ENCODE measurements at places on chromosomes 4 and X.

- no peak for DNase-seq
These were observed 324.9 kb upstream of the PPARGC1A start for GRCh38 chr4:24214796-24215195.

- no peak for DNase-seq
These were observed 87.5 kb downstream of the PALLD start for GRCh38 chr4:168584321-168584771.

- no peak for DNase-seq
These were observed 187.8 kb upstream of the NHS start for GRCh38 chrX:17187136-17187756.

- no peak for DNase-seq
These were observed 220.7 kb upstream of the EMCN start for GRCh38 chr4:100738196-100739165.

- DNase-seq = no peak
These were observed 123.2 kb upstream of the TRIM2 start for GRCh38 chr4:153081006-153081580.

DNA sequence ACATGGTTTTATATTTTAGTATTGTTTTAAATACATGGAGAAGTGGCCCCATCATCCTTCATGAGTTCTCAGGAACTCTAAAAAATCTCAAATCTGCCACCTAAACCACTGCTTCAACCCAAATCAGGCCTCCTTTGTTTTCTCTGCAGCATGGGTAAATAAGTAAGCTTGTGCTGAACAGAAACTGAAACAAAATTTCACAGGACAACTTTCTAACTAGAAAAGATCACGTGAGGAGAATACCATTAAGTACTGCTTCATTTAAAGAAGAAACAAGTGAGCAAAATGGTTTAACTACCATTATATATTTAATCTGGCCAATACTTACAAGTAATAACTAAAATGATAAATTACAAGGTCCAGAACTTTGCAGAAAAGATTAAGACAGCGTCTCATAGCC, 2.5 kb downstream of the ARAP2 start:
- DNase-seq = no peak

- no peak for DNase-seq
These were observed 401.8 kb downstream of the RAPGEF2 start for GRCh38 chr4:159504684-159505083.

- DNase-seq = no peak
These were observed 34.5 kb upstream of the TRIM2 start for GRCh38 chr4:153169776-153170175.

DNA sequence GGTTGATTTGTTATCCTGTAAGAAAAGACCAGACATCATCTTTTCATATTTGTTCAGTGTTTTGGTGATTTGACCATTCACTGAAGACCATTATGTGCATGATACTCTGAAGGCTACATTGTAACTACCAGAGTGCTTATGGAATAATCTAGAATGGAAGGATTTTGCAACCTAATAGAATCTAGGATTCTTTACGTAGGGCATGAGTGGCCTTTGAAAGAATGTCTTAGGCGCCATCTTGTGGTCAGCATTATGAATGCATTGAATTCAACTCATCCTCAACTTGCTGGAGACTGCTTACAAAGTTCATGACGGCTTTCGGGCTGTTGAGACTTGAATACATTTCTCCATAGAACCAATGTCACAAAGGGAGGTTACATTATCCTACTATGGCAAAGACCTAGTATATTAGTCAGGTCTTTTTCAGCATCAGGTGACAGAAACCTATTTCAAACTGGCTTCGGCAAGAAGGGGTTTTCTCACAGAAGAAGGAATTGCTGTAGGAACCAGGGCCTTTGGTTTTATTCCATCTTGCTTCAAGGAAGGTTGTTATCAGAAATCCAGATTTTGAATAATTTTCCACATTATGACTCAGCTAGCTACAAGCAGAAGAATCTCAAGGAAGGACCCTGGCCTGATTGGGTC, 104.1 kb downstream of the GPAT3 start:
- DNase-seq = peak; percentile 11

- DNase-seq = no peak
These were observed 68.3 kb downstream of the FMR1NB start for GRCh38 chrX:148049441-148049840.

DNA sequence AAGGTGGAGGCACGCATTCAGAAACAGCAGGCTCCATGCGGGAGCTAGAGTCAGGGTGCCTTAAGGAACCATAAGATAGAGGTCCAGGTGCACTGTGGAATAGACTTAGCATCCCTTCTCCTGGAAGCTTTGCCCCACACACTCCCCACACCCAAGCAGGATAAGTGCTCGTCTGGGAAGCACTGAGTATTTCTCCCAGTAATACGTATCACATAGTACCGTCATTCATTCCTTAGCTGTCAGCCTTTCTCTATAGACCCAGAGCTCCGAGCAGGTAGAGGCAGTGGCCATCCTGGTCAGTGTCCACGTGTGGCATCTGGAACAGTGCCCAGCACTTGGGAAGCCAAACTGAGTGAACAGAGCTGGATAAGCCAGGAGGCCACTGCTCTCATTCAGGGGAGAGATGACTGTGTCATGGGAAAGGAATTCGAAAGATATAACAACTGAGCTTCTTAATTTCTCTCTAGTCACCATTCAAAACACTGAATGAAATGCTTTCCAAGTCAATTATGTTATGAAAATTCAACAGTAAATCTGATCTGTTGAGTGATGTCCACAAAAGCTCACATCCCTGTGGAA, 9.9 kb downstream of the APBB2 start:
- DNase-seq = no peak

DNA sequence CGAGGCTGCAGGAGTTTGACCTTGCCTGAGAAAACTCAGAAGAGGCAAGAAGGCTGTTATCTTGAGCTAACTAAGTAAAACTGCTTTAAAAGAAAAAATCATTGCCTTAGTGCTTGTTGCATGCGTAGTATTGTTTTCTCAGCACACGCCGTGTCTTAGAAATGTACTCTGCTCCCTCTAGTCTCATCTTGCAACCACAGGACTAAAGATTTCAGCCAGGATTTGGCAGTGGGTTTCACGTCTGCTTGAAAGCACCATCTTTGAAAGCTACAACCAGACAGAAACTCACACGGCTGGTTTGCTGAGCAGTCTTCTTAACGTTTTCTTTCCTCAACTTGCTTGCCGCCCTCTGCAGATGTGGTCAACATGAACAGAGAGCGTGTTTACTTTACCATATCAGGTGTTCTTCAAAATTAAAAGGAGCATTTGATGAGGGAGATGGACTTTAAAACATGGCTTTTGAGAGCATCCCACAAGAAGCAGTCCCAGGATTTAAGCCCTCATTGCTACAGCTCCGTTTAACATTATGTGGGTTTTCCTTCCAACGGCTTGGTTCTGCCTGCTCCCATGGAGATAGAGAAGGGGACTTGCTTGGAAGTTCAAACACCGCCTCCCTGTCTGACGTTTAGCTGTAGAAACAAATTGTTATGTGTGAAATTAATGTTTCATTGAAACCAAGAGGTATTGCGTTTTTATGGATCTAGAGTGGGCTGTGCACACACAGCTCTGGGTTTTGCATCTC, 3.4 kb downstream of the SORCS2 start:
- DNase-seq = no peak

DNA sequence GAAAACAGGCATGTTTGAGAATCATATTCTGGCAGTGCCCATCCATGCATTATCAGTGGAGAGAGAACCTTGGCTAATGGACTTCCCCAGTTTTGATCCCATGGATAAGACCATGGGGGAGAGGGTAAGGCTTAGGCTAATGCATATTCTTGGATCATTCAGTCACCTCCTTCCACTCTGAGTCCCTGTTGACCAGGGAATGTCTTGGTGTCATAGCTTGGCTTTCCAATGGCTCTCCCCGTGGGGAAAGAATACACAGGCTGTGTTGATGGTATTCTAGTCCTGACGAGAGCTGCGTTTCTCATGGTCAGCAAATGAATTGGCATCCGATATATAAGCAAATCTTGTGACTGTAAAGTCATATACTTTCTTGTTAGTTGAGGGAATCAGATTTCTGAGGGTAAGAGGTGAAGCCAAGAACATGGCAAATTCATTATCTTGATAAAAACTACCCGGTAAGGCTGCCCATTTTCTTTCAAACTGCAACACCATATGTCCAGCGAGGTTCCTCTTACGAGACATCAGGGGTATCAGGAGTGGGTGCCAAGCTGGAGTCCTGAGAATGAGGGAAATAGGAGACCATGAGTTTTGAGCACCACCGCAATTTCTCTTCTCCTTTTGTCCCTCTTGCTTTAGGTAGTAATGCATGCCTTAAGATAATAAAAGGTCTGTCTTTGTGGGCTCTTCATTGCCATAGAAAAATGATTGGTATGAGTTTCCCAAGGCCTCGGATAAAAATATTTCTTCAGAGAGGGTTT, 18.0 kb downstream of the RHOH start:
- DNase-seq = no peak

DNA sequence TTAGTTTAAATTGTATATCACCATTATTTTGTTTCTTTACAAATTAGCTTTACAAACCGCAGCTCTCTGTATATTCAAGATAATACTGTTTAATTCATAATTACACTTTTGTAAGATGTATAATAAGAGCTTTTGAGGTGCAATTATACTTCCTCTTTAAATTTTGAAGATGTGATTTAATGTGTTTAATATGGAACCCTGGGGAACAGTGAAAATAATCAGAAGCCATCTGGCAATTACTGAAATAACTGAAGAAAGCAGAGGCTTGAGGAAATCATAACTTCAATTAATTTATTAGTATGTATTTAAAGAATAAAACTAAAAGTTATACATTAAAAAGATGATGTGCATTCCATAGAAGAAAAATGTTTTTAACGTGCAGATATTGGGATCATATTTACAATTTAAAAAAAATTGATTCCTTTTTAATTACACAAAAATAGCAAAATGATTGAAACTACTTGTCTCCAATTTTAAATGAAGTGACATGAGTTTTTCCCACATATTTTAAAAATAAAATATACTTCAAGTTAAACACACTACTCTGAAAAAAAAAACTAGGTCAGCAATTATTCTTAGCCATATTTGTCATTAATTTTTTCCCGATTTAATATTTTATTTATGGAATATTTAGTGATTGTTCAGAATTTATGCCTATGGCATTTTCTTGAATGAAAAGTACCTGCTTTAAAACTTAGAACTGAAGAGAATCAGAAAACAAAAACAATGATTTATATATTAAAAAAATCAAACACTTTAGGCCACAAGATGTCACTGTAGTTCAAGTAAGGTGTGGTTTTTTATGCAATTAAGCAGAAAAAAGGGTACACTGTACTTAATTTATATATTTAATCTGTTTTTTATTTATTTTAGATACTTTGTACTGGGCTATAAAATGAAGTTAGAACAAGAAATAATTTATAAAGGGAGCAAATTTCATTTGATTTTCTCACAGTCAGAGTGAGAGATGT, 942.7 kb upstream of the NDST4 start:
- no peak for DNase-seq

DNA sequence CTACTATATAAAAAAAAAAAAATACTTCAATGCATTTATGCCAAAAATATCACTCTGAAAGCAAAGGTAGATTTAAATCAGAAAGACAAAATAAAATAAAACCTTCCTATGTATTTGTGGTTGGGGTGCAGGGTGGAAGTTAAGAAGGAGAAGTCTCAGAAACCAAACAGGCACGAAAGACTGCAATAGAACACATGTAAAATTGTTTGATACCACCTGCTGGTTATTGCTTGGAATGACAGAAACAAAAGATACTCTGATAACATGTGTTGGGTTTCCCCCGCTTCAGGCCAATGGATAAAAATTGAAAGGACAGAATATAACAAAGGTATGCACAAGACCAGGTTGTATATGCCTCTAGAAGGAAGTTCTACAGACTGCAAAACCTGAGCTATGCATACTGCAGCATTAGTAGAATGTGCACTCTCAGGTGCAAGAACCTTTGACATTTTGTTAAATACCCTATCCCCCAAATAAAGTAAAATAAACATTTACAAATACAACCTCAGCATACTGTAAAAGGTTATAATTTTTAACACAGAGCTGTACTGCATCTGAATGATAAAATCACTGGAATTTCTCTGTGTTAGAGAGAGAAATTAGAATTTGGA, 118.8 kb downstream of the GABRA2 start:
- no peak for DNase-seq

DNA sequence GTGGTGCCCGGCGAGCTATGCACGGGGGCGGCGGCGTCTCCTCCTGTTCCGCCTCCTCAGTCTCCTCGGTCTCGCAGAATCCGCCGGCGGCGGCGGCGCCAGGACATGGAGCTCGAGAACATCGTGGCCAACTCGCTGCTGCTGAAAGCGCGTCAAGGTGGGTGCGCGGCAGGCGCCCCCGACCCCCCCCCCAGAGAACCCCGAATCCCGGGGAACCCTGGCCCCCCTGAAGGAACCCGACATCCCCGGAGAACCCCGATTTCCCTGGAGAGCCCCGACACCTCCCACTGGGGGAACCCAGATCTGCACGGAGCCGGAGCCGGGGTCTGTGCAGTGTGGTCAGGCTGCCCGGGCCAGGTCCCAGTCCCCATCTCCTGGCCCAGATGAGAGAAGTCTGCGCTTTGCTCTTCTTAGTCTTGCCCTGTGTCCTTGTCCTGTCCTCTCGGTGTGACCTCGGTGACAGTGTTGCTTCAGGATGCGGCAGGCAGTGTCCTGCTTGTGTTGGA, 648 bp downstream of the GRK4 start:
- DNase-seq = no peak

GRCh38 chr4:126838941-126839679, 793.6 kb upstream of the INTU start:
- DNase-seq = no peak

DNA sequence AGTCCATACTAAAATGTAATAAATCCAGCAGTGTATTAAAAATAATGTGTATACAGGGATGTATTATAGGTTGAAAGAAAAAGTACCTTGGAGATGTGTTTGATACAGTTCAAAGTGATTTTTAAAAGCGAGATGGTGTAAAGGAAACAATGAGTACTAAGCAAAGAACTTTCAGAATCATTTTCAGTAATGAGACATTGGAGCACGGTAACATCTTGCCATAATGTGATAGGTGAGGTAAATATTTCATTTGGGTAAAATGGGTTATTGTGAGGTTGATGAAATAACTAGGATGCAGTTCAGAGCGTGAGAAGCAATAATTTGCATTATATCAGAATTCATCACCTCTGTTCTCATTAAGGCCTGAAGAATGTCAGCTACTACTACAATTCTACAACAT, 25.9 kb downstream of the EIF2S3 start:
- DNase-seq = no peak

GRCh38 chrX:151852294-151852693, 60.4 kb upstream of the MAGEA4 start:
- DNase-seq = no peak

DNA sequence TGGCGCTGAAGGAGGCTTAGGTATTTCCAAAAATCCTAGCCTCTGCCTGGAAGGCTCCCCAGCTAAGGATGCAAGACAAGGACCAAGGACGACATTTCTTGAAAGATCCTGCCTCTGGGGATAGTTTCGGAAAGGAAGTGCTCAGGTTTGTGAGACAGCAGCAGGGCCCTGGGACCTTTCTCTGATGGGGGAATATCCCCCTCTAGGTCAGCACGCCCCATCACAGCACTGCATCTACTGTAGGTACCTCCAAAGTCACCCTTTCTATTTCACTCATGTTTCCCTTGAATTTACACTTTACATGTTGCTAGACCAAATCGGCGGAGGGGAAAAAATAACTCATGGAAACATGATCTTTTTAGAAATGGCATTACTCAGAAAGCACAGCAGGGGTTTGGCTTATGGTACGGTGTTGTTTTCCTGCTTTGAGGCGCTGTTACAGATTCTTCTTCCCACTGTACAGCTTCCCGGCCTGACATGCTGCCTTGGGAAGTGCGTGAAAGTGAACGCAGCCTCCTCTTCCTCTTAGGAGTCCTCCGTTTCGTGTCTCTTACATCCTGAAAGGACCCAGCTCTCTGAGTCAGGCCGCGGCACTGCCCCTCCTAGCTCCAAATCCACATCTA, 77.2 kb upstream of the DHRSX start:
- no peak for DNase-seq

GRCh38 chr4:53089936-53090729, 228.0 kb downstream of the RASL11B start:
- no peak for DNase-seq

Data from stimulated activated CD4-positive, alpha-beta T cell treated with anti-CD3 and anti-CD28 coated beads, Interleukin-1b, Interleukin-23, amount 100 ng/mL, for 1 hour (primary cell).